ENCODE measurements at places on chromosomes 6 and 20.

- no peak for DNase-seq
These were observed 30.0 kb downstream of the RAET1L start for GRCh38 chr6:149995235-149995750.

DNA sequence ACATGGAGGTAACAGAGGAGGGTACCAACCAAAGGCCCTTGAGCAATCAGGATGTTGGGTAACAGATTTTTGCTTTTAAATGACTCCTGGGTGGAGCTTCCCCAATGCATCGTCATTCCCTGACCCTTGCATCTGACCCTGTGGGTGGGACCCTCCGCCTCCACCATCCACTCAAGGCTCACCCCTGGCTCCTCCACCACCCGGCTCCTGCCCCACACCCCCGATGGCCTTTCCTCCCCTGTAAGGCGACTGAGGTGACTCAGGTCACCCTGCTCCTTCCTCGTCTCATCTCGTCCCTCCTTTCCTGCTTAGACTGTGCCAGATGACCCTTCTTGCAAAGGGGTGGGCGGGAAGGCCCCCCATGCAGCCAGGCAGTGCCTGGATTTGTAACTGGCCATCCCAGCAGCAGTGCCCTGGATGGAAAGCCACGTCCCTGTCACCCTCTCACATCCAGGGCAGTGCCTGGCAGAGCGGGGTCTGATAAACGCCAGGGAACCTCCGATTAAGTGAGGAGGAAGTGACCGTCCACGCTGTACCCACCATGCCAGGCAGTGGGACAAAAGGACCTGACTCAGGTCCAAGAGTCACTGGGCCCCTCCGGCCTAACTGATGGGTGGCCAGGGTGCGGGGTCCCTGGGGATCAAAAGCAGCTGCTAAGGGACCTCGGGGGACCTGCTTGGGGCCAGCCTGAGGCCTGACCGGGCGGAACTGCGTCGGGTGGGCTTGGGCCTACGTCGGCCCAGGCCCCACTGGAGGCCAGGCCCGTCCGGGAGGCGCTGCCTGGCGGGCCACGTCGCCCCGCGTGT, 624 bp upstream of the NPEPL1 start:
- no peak for DNase-seq

DNA sequence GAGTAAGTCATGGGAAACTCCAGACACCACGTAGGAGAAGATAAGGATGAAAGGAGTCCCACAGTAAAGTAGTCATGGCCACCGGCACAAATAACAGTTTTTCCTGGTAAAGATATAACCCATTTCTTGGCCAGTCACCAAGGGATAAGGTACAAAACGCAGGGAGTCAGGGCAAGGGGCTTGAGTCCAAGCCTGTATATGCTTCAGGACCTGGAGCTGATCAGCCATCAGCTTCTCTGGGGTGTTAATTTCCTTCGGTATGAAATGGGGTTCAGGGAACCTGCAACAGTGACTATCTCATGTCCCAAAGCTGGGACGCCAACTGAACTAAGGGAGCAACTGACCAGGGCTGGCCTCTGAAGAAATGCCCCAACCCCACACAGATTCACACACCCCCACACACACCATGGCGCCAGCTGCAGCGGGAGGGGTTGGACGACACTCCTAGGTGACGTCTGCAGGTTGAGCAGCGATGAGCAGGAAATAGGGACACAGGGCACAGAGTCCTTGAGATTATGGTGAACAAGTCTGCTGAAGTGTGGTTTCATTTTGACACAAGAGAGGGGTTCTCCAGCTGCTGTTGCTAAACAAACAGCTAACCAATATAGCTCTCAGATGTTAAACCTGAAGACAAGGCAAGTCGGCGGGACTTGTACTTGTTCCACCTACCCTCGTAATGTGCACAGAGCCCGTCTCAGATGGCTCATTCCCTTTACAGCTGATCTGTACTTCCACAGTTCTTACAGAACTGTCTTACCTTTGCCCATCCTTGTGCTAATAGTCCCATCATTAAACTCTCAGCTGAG, 7.4 kb upstream of the ADTRP start:
- no peak for DNase-seq

DNA sequence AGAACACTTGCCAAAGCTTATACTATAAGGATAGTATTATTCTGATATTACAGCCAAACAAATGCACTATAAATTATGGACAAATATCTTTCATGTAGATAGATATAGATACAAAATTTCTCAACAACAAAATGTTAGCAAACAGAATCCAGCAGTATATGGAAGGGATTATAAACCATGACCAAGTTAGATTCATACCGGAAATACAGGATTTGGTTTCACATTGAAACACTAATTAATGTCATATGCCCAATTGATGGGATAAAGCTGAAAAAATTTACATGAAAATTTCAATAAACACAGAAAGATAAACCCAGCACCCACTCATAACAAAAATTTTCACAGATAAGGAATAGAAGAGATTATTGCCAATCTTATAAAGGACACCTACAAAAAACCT, 770.3 kb upstream of the SLC35B3 start:
- DNase-seq: no peak

DNA sequence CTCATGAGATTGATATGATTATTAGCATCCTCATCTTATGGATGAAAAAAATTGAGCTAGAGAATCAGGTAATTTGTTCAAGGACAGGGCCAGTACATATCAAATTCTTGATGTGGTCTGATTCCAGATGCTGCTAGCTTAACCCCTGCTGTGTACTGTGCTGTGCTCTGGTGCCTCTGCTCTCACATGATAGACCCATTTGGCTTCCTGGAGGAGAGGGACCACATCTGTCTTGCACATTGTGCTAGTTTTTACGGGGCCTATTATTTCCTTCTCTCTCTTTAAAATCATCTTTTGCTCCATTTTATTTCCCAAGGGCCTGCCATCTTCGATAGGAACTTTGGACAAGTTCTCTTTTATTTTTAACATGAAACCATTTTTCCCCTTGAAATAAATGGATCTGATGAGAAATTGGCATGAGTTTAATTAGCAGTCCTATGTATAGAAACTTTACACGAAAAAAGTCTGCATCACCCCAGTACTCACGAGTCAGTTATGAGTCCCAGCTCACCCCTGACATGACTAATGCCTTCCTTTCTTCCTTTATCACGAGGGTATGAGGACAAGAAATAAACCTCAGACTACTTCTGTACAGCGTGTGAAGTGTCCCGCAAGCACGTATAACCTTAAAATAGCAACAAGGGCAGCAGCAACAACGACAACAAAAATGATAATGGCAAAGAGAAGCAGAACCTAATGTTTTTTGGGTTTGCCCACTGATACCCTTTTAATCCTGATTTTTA, 26.5 kb downstream of the CD109 start:
- DNase-seq: no peak

DNA sequence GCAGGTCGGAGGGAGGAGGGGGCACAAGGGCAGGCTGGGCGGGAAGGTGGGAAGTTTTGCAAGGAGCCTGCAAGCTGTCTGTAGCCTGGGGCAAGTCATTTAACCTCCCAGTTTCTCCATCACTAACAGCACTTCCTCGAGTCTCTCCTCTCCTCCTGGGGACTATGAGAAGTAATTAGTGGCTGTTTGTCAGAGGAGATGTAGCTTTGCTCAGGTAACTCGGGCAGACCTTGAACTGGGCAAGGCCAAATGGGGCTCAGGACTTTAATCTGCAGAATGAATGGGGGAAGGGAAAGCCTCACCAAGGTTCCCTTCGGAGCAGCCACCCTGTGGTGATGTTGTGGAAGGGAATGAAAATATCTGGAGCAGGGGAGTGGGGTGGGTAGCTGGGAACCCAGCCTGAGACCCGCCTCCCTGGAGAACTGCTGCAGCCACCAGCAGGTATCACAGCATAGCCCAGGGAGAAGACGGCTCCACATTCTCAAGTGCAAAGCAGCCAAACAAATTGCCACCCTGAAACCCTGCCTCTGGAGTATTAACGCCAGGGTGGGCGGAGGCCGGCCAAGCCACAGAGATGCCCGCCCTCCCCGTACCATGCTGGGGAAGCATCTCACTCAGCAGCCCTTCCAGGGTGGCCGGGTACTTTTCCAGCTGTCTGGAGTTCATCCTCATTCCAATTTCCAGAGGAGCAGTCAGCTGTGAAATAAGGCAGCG, 6.1 kb upstream of the LEMD2 start:
- no peak for DNase-seq

- DNase-seq: no peak
These were observed 178.4 kb downstream of the MRPL14 start for GRCh38 chr6:43948527-43949485.

GRCh38 chr6:131979515-131980337, 28.6 kb upstream of the CCN2 start:
- no peak for DNase-seq

- DNase-seq: no peak
These were observed 46.3 kb downstream of the OR2B2 start for GRCh38 chr6:27865850-27866356.

- DNase-seq: no peak
These were observed 195.2 kb upstream of the CDH4 start for GRCh38 chr20:61056627-61057442.

- no peak for DNase-seq
These were observed 83.3 kb downstream of the SSR1 start for GRCh38 chr6:7229376-7230326.

DNA sequence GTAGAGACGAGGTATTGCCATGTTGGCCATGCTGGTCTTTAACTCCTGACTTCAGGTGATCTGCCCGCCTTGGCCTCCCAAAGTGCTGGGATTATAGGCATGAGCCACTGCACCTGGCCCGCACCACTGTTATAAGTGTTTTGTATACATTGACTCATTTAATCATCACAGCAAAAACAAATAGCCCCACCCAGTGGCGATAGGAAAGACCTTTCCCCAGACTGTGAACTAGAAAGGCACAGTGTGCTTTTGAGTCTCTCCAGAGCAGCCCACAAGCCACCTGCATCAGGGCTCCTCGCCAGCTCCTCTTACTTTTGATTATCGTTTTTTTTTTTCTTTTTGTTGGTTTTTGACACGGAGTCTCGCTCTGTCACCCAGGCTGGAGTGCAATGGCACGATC, 27.9 kb upstream of the ZFP64 start:
- no peak for DNase-seq

DNA sequence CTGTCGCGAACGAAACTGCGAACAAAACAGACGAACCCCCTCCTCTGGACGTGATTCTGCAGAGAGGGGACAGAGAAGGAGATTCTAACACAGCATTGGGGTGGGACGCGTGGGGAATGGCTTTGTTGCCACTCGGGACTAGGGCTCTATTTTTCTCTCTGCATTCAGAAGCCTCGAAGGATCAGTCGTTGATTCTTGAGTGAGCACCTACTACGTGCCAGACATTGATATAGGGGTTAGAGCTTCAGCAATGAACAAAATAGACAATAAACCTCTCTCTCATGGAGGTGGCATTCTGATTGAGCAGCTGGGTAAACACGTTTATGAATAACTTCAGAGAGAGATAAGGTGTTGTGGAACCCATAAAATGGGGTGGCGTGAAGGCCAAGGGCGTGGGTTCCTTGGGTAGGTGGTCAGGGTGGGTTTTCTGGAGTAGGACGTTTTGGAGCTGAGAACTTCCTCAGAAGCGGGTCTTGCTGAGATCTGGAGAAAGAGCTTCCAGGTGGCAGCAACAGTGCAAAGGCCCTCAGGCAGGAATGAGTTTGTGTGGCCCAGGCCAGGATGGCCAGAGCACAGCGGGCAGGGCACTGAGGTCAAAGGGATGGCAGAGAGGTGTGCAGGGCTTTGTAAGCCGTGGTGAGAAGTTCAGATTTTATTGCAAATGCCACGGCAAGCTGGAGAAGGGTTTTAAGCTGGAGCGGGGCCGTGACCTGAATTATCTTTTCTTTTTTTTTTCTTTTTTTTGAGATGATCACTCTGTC, 884 bp downstream of the SLC2A10 start:
- no peak for DNase-seq

DNA sequence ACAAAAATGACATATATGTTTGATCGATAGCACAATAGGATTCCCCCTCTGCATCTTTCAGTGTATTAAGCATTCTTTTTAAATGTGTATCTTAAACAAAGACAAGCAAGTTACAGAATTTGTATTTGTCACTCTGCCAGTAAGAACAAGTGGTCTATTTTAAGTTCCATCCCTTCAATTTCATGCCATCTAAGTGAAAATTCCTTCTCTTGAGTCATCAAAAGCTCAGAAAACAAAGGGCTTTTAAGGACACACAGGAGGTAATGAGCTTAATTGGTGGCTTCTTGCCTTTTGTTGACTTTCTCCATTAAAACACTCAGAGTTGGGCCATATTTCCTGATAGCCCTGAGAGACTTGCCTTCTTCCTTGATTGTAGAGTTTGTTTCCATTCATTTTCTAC, 547.8 kb downstream of the TENT5A start:
- DNase-seq: no peak

- no peak for DNase-seq
These were observed 83.8 kb upstream of the FAM184A start for GRCh38 chr6:119162134-119162775.

- DNase-seq: no peak
These were observed 775.6 kb downstream of the PHF3 start for GRCh38 chr6:64411226-64411625.

GRCh38 chr6:25302677-25303128, 23.5 kb downstream of the CARMIL1 start:
- no peak for DNase-seq

- no peak for DNase-seq
These were observed 76.1 kb upstream of the NAA20 start for GRCh38 chr20:19940988-19941460.

DNA sequence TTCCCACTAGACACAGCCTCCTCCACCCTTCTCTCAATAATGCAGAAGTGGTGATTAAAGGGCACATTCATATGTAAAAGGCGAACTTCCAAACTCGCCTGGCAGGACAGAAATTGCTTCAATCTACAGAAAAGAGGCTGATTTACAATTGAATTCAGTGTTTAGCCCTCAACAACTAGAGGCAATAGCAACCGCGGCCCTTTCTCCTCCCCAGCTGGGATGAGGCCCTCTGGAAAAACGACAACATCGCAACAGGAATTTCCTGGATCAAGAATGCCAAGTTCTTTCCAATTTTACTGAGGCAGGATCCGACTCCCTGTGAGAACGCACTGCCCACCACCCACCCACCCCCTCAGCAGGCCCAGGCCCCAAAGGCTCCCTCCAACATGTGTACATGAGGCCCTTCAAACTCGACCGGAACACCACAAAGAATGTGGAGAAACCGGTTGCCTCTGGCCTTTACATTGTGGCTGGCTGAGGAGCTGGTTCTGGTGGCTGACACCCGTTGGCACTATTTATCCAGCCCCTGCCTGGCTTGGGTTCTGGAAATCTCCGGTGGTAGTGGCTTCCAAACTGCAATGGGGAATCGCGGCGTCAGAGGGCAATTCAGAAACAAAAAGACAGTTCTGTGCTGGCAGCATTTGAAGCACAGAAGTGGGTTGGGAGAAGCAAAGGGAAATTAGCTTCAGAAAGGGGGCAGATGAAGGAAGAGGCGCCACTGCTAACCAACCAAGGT, 36.8 kb downstream of the ZMYND8 start:
- peak; percentile 76 for DNase-seq

DNA sequence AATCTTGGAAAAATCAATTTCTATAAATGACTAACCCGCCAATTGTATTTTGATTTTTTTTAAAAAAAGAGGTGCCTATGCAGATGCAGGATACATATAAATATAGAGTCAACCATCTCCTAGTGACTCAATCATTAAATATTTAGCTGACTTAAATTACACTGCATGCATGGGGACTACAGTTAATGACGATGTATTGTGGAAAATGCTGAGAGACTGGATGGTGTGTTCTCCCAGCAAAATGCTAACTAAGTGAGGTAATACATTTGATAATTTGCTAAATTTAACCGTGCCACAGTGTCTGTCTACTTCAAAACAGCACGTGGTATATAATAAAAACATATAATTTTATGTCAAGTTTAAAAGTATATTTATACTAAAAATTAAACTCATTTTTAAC, 341.6 kb downstream of the PRKN start:
- DNase-seq: no peak

GRCh38 chr20:2983508-2983907, 59.9 kb upstream of the GNRH2 start:
- no peak for DNase-seq

- no peak for DNase-seq
These were observed 897 bp downstream of the CHD6 start for GRCh38 chr20:41617059-41617901.
